DMS153 (cell line): ENCODE measurements at places on chromosomes 5 and 9.

DNA sequence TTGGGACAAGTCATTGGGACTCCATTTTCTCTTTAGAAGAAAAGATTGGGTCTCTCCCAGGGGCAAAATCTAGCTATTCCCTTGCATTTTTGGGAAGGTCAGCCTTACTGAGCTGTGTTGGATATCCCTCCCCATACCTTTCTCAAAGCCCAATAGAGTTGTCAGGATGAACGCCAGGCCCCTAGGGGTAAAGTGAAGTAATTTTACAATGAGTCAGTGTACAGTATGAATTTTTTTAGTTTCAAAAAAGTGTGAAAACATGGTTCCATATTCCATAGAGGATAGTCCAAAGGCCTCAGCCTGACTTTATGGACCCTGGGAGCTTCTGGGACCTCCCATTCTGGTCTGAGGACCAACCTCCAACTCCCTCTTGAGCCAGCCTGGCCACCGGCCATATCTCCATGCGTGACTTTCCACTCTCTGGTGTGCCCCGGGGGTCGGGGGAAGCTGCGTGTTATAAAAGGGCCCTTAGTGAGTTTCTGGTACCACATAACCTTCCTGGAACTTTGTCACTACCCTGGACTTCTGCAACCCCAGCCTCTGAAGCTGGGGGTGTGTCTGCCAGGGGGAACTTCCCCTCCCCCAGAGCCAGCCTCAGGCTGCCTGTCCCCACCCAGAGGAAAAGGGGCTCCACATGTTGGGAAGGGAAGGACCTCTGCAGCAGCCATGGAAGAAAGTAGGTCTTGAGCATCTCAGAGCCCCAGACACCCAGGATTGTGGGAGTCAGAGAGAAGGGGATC lies 52.4 kb upstream of the SYNPO start:
- no peak for DNase-seq

DNA sequence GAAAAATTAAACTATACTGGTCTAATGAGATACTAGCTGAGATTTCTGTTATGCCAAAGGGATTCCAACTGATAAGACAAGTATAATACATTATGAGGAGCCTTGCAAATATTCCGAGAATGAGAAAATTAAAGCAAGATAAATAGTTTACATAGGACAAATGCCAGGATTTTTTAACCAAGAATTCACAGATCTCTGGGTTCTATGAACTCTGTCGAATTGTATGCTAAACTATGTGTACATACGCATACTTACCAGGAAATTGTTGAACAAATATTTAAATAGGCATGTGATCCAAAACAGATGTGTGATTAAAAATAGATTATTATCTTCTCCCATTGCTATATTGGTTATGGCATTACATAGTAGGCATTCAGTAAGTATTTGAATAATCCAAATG lies 616.6 kb downstream of the GABRG2 start:
- DNase-seq: no peak

DNA sequence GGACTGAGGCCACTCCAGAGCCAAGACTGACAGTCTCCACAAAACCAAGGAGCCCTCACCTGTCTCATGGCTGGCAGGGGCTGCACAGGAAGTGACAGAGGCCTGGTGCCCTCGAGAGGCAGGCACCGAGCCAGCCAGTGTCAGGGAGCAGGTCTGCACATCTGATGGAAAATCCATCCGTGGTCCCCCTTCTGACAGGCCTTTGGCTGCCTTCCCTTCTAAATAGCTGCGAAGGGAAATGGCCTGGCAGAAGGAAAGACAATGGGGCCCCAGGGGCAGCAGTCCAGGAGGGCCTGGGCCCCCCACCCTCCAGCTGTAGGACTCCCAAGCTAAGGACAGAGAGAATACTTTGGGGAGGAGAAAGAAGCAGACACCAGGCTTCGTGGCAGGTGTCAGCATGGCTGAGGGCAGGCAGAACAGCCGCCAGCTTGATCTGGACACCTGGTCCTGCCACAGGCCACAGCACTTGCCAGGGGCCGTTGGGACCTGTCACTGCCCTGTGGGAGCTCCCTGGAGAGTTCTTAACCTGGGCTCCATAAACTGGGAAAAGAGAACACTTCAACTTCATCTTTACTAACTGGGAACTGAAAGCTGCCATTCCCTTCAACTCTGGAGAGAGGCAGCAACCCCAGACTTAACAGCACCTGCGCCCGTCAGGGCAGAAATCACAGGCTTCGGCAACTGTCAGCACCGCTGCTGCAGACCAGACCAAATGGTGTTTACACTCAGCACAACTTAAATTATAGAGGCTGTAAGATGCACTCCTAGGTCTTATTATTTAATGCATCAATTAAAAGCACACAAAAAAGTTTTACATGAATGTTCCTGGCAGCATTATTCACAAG lies 22.0 kb downstream of the ADAMTS2 start:
- no peak for DNase-seq

- DNase-seq: no peak
These were observed 2.8 kb upstream of the NEURL1B start for GRCh38 chr5:172638209-172638768.

- DNase-seq: no peak
These were observed 4.5 kb upstream of the PLPP6 start for GRCh38 chr9:4657426-4658159.

- DNase-seq: no peak
These were observed 82.4 kb downstream of the CNTLN start for GRCh38 chr9:17217272-17217671.

DNA sequence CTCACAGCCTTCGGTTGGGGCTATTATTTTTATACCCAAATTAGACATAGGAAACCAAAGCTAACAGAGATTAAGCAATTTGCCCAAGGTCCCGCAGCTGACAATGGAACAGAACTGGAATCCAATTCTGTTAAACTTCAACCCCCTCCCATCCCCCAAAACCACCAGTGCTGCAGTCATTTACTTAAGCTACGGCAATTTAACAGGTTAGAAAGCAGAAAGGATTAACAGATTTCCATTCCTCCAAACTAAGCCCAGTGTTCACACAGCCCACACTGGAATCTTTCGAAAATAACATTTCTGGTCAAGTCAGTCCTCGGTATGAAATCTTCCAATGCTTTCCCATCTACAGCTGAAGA lies 1023.1 kb upstream of the DMAC1 start:
- no peak for DNase-seq

GRCh38 chr9:93677048-93677571 lies 100.7 kb downstream of the PHF2 start:
- DNase-seq: no peak

DNA sequence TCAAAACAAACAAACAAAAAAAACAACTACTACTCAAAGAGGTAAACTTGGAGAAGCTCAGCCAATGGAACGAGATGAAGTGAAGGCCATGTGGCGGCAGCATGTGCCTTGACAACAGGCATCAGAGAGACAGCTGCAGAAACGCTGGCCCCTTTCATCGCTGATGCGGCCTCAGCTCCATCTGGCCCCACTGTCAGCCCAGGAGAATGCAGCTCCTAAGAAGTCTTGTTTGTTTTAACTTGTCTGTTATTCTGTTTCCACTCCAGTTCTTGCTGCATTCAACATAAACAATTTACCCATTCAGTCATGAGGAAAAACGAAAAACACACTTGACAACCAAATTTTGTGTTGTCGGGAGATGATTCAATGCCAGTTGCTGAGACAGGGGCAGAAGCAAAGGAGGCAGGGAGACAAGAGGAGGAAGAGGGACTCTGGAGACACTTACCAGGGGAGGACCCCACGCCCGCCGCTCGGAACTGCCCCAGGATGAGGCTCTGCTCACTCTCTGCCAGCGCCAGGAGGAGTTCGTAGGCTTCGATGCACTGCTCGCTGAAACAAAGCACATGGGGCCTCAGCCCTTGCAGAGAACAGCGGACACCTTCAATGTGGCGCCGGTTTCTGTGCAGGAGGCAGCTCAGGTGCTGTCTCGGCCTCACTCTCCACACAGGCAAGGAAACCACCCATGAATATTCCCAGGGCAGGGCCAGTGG lies 91.2 kb downstream of the DCP2 start:
- no peak for DNase-seq

GRCh38 chr9:95225076-95225725 lies 92.3 kb downstream of the FANCC start:
- DNase-seq: no peak

GRCh38 chr5:5347442-5347841 lies 75.0 kb upstream of the ICE1 start:
- no peak for DNase-seq

- DNase-seq: no peak
These were observed 66.6 kb downstream of the SH3TC2 start for GRCh38 chr5:148996270-148996669.

- no peak for DNase-seq
These were observed 1.2 kb upstream of the AGPAT2 start for GRCh38 chr9:136688274-136689107.

- DNase-seq: no peak
These were observed 81.6 kb downstream of the NTNG2 start for GRCh38 chr9:132243156-132244074.

- no peak for DNase-seq
These were observed 18.2 kb upstream of the MLANA start for GRCh38 chr9:5872511-5872910.

DNA sequence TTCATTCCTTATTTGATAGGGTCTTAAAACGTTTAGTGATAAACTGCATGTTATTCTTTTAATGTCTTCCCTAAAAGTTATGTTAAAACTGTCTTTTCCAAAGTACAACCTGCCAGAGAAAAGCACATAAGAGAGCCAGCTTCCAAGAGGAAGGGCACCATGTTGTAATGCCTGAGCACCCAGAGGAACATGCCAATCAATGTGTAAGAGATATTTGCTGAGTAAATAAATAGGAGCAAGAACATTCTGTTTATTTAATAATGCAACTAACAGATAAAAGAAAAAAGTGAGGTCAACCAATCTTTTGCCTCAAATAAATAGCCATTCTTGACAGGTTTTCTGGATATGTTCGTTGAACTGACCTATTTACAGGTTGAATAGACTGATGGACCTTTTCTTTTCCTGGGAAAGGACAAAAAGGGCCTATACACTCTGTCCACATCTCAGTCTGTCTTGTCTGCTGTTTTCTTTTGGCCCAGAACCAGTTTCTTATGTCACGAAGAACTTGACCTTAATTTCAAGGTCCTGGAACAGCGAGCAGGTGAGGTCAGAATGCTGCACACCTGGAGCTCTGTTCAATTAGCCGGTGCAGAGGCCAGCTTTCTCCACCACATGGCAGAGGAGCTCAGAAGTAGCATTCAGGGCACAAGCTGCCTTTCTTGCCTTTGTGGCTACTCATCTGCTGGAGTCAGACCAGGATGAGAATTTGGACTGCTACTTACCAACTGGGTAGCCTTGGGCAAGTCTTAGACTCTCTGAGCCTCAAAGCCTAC lies 77.7 kb downstream of the PLCXD3 start:
- no peak for DNase-seq

GRCh38 chr5:56447232-56447631 lies 214.1 kb upstream of the ANKRD55 start:
- no peak for DNase-seq

DNA sequence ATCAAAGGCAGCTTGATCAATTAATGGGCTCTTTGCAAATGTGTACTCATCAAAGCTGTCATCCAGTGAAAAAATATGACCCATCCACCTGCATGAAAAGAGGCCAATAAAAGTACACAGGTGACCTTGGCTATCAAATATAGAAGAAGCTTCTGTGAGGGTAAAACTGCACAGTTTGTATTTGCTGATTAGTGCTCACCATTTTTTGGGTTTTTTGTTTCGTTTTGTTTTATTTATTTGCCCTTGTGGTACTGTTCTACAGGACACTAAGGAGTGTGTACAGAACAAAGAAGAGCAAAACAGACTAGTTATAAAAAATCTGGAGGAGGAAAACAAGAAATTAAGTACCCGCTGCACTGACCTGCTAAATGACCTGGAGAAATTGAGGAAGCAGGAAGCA lies 101.3 kb downstream of the CNTLN start:
- DNase-seq: peak; percentile 37

DNA sequence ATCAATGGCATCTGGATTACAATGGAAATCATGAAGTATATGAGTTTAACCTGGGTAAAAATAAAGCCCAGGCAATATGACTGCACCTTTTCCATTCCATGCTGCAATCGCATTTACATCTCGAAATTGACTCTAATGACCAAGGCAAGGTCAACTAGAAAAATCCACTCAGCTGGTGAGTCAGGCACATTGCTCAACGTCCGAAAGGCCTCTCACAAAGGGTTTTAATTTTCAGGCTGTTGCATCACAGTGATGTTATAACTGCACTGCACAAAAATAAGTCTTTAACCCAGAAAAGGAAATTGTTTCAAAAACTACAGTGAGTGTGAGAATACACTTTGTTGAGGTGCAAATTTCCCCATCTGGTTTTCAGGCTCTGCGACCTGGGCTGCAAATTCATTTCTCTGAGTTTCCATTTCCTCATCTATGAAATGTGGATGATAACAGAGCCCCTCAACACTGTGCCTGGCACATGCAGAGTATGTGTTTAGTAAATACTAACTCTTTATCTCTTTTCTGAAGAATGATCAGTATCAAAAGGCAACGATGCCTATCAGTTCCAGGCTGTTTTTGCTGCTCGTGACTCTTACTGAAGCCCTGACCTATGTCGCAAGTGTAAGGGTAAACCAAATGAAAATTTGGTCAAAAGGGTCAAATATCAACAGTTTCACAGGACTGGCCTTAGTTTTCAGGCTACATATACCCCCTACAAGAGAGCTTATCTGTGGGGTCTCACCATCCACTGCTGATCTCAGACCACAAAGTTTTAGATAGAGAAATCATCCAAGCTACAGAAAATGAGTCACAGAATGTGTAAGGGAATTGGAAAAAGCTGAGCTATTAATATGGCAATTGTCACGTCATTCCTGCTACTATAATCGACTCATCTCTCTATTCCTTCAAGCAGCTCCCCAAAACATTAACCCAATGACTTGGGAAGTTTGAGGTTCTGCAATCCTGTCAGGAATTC lies 4.1 kb downstream of the NFIL3 start:
- no peak for DNase-seq

- no peak for DNase-seq
These were observed 43.8 kb downstream of the ANKRD33B start for GRCh38 chr5:10607666-10608073.

- no peak for DNase-seq
These were observed 44.3 kb upstream of the VPS13A start for GRCh38 chr9:77133011-77133410.

DNA sequence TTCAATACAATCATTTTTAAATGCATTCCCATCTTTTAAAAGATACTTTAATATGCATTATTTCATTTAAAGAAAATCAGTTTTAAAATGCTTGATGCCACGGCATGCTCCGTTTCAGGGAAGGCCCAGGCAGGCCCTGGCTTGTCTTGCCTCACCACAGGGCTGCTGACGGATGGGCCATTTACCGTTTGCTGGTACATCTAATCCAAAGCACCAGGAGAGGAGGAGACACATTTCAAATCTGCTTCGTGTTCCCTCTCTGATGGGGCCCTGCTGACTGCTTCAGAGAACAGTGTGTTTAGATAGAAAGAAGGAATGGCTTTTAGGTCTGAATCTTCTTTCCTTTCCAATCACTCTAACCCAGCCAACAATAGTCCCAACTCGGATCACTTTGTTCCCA lies 185.2 kb downstream of the DCP2 start:
- DNase-seq: no peak

- no peak for DNase-seq
These were observed 14.5 kb downstream of the PHF19 start for GRCh38 chr9:120862452-120862851.
